ENCODE measurements at places on chromosomes 1 and 21. TPM values are rescaled to one million over a fixed set of nuclear protein-coding genes. Genes with fewer than 3 reads are reported as not detected.

DNA sequence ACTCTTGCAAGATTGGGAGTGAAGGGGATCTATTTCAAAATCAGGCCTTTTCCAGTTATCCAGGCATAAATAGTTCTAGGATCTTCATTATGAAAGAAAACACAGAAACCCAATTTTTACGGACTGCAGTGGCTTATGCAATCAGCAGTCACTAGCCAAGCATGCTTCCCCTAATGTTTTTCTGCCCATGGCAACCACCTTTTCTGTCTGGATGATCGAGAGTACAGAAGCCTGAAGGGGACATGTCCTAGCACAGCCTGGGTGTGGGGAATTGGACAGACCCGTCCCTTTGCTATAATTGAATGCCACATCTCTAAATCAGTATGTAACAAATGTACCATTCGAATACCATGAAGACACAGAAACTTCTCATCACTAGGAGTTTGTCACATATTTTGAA lies 29.8 kb upstream of the NCAM2 start:
- no peak for DNase-seq

DNA sequence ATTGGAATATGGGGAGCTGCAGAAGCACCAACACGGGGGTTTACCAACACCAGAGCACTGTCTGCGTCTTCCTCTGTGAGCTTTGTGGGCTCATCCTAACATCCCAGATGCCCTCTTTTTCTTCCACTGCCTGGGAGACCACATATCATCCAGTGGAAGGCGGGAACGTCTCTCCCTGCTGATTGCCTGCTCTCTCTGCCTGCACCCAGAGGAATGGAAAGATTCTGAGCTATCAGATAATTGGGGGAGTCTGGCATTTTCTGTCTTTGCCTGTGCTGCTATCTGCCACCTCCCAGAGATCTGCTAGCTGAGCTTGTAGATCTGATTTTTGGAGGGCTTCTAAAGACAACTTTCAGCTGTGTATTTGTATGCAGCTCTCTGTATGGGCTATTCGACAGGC lies 166.2 kb upstream of the PLXNA2 start:
- DNase-seq = no peak

DNA sequence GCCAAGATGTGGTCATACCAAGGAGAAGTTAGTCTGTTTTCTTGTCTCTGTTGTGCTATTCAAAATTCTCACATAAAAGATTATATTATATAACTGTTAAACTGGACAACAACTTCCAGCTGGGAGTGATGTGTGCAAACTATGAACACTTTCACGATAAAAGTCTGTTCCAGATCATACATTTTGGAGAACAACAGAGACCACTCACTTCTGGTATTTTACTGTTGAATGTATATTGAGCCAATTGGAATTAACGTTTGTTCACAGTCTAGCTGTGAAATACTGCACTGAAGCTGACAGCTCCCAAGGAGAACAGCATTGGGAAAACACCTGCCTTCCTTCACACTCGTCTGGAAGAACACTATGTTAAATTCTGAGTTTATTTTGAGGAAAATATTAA lies 860 bp upstream of the SHCBP1L start:
- no peak for DNase-seq

DNA sequence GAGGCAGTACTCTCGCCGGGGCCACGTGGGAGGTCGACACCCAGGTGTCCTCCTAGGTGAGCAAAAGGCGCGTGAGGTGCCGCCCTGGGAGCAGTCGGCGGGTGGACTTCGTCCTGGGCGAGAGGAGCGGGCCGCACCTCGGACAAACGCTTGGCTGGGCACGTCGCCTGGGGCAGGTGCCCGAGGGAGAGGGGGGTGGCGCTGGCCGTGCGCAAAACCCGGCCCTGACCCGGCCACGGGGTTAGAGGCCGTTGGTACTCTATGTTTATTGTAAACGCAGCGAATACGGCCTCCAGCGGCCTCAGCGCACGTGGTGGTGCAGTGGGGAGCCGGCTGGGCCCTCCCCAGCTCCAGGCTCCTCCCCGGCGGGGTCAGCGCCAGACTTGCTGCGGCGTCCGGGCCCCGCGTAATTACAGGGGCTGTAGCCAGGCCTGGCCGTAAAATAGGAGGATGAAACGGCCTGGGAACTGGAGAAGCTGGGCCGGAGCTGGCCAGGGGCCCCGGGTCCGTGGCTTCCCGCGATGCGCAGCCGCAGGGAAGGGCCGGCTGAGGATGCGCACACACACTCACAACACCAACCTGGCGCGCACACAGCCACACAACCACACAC lies 1.6 kb upstream of the EFNA1 start:
- no peak for DNase-seq

- DNase-seq = no peak
Measured at GRCh38 chr1:40059338-40059959, 18.9 kb downstream of the CAP1 start.

- DNase-seq = no peak
Measured at GRCh38 chr1:89844241-89844807, 23.5 kb downstream of the LRRC8D start.

DNA sequence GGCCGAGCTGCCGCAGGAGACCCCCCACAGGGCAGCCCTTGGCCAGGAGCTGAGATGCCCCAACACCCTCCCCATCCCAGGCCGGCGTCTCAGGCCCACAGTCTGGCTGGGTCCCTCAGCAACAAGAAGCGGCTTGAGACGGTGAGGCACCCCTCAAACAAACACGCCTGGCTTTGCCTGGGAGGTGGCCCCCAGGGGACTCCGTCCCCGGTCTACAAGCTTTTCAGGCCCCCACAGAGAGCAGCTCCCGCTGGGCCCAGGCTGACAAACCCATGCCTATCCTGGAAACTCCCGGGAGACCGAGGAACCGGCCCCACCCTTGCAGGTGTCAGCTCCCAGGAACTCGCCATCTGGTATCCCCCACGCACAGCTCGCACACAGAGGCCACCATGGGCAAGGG lies 67.0 kb downstream of the ARHGEF16 start:
- DNase-seq = no peak

- DNase-seq = no peak
Measured at GRCh38 chr1:94753171-94753972, 66.8 kb upstream of the SLC44A3 start.

- DNase-seq = no peak
Measured at GRCh38 chr1:51799372-51799771, 79.2 kb downstream of the NRDC start.

GRCh38 chr1:6484826-6485167 lies 6.7 kb downstream of the PLEKHG5 start:
- no peak for DNase-seq

PROK1 gene
- total RNA-seq = 0.35 TPM

DEPDC1 gene
- total RNA-seq = 10.9 TPM

TSPAN1 gene
- 1.4 TPM for total RNA-seq

HTR6 gene
- not detected for total RNA-seq

NEGR1 gene
- total RNA-seq = 0.49 TPM

Measured in esophagus squamous epithelium (tissue), 5 donors.